ENCODE measurements at places on chromosomes 13 and 19. TPM values are rescaled to one million over a fixed set of nuclear protein-coding genes. Genes with fewer than 3 reads are reported as not detected.

DNA sequence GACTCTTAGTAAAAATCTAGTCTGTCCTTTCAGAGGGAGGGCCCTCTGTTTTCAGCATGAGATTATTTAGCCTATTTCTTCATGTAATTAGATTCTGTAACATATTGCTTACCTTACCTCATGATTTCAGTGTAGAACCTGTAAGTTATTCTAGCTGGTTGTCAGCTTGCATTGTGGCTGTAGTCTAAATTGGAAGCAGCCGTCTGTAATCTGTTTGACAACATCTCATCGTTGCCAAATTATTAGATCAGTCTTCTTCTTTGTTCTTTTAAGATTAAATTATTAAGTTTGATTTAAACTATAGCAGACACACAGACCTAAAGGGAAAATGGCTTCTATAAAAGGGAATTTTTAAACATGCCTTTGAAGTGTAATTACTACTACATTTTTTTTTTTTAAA is 34.8 kb downstream of the SLAIN1 start:
- no peak for DNase-seq

Gene RYR1
- total RNA-seq: 3.2 TPM

- DNase-seq: no peak
These were observed 40.7 kb upstream of the VWA8 start for GRCh38 chr13:42001580-42001979.

GRCh38 chr19:58518256-58519086 is 1.1 kb downstream of the ZBTB45 start:
- no peak for DNase-seq

- no peak for DNase-seq
These were observed 83.4 kb downstream of the GPR12 start for GRCh38 chr13:26677156-26677555.

DNA sequence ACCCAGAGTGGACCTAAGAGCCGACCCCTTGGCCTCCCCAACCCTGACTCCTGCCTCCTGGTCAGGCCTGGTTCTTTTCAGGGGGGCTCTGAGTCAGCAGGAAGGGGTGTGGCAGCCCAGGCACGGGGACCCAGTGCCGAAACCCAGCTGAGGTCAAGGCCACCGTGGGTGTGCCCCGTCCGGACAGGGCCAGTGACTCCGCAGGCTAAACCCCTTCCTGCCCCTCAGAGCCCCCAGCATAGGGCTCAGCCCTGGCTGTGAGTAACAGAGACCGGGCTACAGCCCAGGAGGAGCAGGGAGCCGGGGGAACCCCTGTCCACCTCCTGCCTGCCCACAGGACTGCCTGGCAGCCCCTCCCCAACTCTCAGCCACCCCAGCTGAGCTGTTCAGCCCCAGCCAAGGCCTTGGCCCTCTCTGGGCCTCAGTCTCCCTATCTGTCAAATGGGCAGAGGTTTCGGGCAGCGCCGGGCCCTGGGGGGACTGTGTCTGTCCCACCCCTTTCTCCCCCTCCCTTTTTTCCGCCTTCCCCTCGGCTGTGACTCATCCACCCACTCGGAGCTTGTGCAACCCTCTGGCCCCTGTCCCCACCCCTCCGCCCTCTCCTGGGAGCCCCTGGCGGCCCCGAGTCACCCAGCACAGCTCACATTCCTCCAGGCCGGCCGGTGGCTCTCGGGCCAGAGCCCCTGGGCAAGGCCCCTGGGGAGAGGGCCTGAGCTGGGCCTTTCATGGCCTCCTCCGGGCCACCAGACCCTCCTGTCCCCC is 8.6 kb downstream of the ZBTB7A start:
- peak; percentile 63 for DNase-seq

GRCh38 chr13:57918913-57919312 is 287.4 kb downstream of the PCDH17 start:
- no peak for DNase-seq

DNA sequence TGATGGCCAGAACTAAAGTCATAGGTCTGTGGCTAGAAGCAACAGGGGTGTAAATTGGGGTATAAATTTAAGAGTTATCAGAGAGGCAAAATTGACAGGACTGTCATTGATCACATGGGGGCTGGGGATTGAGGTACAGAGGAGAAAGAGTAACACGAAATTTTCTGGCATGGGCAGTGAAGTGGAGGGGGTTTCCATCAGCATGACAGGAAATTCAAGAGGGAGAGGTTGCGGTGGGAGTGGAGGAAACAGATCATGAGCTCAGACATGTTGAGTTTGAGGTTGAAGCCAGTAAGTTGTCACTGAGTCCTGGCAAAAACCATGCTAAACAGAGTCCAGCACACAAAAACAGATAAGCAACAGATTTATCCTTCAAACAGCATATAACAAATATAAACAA is 192.1 kb upstream of the TSC22D1 start:
- peak; percentile 21 for DNase-seq

GRCh38 chr19:17326595-17326966 is 8.1 kb downstream of the ANO8 start:
- DNase-seq: no peak

DNA sequence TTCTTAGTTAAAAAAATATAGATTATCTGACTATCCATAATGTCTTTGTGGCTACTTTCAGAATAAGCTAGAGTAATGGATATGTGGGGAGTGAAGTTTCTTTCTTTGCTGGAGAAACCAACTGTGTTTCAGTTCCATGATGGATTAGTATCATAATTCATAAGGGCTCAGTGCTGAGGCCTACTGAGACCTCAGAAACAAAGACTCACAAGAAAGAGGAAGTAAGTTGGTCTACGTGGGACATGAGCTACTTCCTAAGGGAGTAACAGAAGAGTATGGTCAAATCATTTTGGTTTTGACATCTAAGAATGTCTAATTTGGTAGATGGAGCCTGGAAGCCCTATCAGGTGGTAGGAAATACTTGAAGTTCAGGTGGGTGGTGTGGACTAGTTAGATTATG is 99.0 kb upstream of the HTR2A start:
- DNase-seq: no peak

DNA sequence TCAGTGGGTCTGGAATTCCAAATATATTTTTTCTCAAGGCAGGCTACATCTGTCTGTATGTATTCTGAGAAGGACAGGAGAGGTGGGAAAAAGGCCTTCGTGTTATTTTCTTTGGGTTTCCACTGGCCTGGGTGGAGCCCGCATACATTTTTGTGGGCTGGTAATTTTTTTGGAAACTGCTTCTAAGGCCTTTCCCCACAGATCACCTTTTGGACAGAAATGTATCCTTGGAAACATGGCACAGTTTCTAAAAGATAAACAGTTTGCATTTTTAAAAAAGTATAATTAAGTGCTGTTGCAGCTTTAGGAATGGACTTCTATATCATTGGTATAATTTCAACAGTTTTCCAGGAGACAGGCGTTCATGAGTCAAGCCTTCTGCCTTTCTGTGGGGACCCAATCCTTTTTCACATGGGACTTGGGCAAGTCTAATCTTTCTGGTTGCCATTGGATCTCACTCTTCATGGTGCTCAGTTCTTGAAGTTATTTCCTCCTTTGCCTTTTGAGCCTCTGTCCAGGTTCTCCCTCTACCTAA is 8.9 kb downstream of the RFX2 start:
- no peak for DNase-seq

- no peak for DNase-seq
These were observed 7.1 kb upstream of the CIRBP start for GRCh38 chr19:1261798-1262622.

Gene SULT2B1
- not detected for total RNA-seq

Gene CLEC11A
- 1.4 TPM for total RNA-seq

GRCh38 chr13:49424011-49424560 is 19.8 kb downstream of the CAB39L start:
- DNase-seq: no peak

- no peak for DNase-seq
These were observed 29.2 kb upstream of the GARRE1 start for GRCh38 chr19:34224996-34225658.

Gene LRP3
- total RNA-seq: 0.84 TPM

DNA sequence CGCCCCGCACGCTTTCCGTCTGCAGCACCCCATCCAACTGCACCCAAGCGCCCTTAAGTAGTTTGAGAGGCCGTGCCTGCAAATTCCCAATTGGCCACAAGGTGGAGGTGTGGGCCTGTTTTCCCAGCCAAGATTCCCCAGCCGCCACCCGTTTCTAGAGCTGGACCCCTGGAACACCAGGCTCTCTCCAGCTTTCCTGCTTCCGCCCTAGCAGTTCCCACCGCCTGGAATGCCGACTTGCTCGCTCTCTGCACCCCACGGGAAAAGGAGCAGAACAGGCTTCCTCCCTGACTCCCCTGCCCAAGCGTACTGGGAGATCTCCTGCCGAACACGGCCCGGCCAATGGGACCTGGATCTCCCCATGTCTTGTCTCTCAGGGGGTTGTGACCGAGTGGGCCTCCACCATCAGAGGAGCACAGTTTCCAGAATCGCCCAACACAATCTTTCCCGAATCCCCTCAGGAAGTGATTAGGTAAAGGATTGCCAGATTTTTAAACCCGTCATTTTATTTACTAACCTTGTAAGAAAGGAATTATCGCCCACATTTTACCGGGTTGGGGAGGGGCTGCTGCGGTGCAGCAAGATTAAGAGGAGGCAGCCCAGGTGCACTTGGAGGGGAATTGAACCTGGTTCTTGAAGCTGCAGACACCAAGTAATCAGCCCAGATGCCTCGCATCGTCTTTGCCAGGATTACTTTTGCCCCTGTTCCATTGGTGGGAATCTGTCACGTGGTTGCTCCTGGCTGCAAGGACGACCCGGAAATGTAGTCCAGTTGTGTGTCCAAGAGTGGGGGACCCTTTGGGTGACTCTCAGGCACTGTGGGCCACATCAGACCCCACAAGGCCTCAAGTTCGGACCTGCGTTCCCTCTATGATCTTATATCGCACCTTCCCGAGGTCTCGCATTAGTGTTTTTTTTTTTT is 3.5 kb upstream of the NAPSA start:
- DNase-seq: peak; percentile 76

GRCh38 chr13:64755961-64756360 is 2474.2 kb downstream of the PCDH9 start:
- DNase-seq: no peak

- no peak for DNase-seq
These were observed 47.8 kb upstream of the KPNA3 start for GRCh38 chr13:49840266-49840665.

DNA sequence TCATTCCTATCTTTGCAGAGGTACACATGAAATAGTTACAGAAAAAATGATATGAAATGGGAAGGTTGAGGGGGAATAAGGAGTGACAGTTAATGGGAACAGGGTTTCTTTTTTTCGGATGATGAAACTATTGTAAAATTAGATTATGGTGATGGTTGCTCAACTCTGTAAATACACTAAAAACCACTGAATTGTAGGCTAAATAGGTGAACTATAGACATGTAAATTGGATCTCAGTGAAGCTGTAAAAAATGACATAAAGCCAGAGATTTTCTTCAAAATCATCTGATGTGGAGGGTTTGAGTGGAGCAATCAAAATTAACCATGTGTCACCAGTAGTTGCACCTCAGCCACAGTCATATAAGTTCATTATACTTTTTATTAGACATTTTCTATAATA is 6.6 kb upstream of the FLT3 start:
- no peak for DNase-seq

DNA sequence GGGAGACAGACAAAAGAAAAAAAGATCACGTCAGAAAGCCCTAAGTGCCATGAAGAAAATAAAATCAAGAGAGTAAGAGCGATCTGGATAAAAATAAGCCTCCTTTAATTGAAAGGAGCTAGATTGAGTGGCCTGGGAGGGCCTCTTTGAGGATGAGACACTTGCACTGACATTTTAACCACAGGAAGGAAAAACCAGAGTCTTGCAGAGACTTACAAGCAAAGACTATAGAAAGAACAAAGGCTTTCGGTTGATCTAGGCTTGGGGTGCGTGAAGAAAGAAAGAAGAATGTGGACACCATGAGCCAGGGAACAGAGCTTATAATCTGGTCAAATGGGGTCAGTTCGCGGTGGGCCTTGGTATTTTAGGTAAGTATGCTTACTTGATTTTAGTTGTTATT is 342.7 kb downstream of the COG6 start:
- DNase-seq: no peak

- DNase-seq: no peak
These were observed 5.6 kb downstream of the ZAR1L start for GRCh38 chr13:32309312-32310133.

DNA sequence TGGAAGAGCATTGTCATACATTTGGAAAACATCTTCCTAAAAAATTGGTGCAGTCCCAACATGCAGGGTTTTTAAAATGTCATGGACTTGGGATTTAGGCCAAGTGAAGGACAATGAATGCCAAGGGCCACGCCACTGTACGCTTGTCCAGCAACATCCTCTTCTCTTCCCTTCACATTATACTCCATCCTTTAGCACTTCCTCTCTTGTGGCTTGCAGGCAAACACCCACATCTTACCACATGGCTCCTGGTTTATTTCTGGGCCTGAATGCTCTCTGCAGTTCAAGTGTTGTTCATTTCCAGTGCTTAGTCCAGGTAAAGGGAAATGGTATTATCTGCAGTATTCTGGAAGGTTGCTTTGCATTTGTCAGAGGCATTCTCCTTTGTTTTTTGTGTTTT is 45.0 kb downstream of the CBY2 start:
- DNase-seq: no peak

DNA sequence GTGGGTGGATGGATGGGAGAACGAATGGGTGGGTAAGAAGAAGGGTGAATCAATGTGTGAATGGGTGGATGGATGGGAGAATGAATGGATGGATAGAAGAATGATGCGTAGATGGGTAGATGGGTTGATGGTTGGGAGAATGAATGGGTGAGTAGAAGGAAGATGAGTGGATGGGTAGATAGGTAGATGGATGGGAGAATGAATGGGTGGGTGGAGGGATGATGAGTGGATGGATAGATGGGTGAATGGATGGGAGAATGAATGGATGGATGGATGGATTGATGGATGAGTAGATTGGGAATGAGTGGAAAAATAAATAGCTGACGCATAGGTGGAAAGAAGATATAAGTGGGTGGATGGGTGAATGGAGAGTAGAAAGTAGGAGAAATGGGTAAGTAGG is 16.5 kb downstream of the VSTM2B start:
- DNase-seq: no peak

Gene ZNF844
- total RNA-seq: 1.9 TPM

Gene WDR88
- total RNA-seq: not detected

Gene LRRC4B
- not detected for total RNA-seq

Gene ATP8B3
- total RNA-seq: 0.66 TPM

GRCh38 chr19:58317476-58318072 is 9.2 kb upstream of the ZSCAN22 start:
- no peak for DNase-seq

GRCh38 chr19:44552324-44552723 is 22.8 kb upstream of the CEACAM20 start:
- no peak for DNase-seq

- no peak for DNase-seq
These were observed 1236.8 kb upstream of the SPRY2 start for GRCh38 chr13:81577601-81578195.

Gene STOML3
- not detected for total RNA-seq

GRCh38 chr13:64239372-64239771 is 2823.7 kb upstream of the PCDH20 start:
- DNase-seq: no peak

Data from activated T-cell treated with anti-CD3 and anti-CD28 coated beads, Interleukin-2, amount 50 U/mL, for 4 hours (primary cell).